Omental fat pad (tissue), 4 donors: ENCODE measurements at places on chromosomes 13 and 19. TPM values are rescaled to one million over a fixed set of nuclear protein-coding genes. Genes with fewer than 3 reads are reported as not detected.

DNA sequence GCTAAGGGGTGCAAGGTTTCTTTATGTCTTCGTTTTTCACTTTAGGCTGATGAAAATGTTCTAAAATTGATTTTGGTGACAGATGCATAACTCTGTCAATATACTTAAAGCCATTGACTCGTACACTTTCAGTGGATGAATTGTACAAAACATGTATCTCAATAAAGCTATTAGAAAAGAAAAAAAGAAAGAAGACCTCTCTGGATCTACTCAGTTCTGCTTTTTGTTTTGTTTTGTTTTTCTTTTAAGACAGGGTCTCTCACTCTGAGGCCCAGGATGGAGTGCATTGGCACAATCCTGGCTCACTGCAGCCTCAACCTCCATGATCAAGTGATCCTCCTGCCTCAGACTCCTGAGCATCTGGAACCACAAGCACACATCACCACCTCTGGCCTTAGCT, 3.5 kb downstream of the SIGLEC5 start:
- DNase-seq = no peak

DNA sequence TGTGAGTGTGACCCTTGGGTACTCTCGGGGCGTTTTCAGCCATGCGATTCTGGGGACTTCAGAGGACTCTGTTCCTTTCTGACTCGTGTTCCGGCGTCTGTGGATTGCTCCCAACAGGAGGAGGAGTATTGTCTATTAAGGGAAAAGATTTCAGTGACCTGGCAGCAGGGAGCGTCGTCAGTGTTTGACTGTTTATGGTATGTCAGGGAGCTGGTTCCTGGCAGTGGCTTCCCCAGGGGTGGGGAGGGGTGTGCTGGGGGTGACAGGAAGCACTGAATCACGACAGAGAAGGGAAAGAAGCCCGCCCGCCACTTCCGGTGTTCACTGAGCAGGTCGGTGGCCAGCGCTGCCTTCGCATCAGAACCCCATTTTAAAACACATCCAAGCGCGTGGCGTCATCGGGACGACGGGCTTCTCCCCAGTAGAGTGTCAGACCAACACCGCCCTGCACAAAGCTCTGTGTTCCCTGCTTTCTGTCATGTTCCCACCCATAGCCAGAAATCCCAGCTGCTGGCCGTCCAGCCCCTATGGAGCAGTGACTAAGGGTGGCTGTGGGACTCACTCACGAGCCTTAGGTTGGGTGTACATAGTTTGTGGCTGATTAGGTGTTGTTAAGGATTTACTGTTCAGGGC, 33.8 kb downstream of the COL4A2 start:
- DNase-seq = peak; percentile 50

Gene MCF2L
- 12.8 TPM for total RNA-seq

Gene ZIK1
- total RNA-seq = 3.5 TPM

Gene SDHAF1
- total RNA-seq = 19.0 TPM

Gene FGF9
- total RNA-seq = 5.3 TPM

DNA sequence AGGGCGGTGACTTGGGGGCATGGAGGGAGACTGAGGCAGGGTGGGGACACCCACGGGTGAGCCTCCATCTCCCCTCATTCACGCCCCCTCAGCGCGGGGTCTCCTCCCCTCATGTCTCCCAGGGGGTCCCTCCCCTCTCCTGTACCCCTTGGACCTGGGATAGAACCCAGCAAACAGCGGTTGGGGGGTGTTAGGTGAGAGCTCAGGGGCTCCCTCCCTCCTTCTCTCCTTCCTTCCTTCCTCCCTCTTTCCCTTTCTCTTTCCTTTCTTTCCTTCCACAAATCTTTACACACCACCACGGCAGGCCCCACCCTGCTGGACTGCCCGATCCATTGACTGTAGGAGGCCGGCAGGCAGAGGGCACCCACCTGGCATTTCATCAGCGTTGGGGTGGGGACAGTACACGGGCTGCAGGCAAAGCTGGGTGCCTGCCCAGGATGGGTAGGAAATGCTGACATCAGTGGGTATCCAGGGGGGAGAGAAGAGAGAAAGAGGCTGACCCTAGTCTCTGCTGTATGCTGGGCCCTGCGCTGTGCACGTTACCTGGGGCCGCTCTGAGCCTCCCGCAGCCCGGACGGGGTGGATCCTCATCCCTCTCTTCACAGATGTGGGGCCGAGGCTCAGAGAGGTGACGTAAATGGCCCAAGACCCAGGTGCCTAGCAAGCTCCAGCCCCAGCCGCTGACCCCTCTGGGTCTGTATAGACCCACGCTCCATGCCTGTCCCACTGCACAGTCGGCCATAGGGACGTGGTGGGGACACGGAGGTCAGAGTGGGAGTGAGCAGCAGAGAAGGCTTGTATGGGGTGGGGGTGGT, 3.5 kb downstream of the SSC5D start:
- no peak for DNase-seq

Gene LRRC25
- total RNA-seq = 22.9 TPM

DNA sequence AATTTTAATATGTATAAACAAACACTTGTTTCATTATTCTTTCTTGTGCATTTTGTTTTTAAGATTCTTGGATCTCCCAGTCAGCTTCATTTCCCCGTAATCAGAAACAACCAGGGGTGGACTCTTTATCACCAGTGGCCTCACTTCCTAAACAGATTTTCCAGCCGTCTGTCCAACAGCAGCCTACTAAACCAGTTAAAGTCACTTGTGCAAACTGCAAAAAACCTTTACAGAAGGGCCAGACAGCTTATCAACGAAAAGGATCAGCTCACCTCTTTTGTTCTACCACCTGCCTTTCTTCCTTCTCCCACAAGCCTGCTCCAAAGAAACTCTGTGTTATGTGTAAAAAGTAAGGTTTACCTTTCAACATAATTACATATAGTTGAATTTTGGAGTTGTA, 44.3 kb downstream of the ZMYM2 start:
- DNase-seq = no peak

DNA sequence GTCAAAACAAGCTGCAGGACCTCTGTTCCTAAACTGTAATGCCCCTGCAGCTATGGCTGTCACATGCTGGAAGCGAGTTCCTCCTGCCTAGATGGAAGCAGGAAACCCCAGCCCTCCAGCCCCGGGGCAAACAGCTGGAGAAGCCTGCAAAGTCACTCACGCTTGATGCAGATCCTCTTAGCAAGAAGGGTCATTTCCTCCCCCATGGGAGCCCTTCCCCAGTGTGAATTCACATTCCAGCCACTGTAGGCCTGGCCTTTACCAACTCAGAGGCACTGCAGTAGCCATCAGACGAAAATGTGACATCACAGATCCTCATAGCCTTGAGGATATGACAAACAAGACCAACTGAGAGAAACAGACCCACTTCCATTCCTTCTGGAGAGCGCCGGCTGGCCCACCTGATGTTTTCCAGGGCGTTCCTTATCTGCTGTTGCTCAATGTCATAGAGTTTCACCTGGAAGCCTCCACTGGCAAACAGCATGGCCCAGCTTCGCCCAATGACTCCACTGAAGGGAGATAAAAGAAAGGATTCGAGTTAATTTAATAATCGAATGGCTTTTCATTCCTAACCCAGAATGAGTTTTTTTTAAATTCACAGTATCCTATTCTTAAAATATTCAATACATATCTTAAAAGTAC, 13.5 kb downstream of the CRYL1 start:
- no peak for DNase-seq

- peak; percentile 37 for DNase-seq
Observed at GRCh38 chr13:113393563-113394338, 29.8 kb upstream of the GRTP1 start.

Gene KLK13
- not detected for total RNA-seq

Gene PRX
- 5.7 TPM for total RNA-seq

- DNase-seq = no peak
Observed at GRCh38 chr13:76331943-76332712, 554.1 kb downstream of the KCTD12 start.

- DNase-seq = no peak
Observed at GRCh38 chr19:23145617-23146415, 29.0 kb downstream of the ZNF730 start.

Gene ZNF71
- total RNA-seq = 11.2 TPM

Gene OR7A5
- total RNA-seq = not detected

Gene FPR1
- 77.5 TPM for total RNA-seq

- no peak for DNase-seq
Observed at GRCh38 chr13:40170982-40171381, 495.5 kb downstream of the FOXO1 start.

GRCh38 chr13:71290963-71291841, 575.8 kb downstream of the DACH1 start:
- no peak for DNase-seq

- DNase-seq = no peak
Observed at GRCh38 chr19:47405197-47405550, 14.2 kb downstream of the MEIS3 start.

- DNase-seq = no peak
Observed at GRCh38 chr19:45446295-45446694, 21.5 kb upstream of the FOSB start.

Gene ADGRE2
- 1.9 TPM for total RNA-seq

- no peak for DNase-seq
Observed at GRCh38 chr19:29645911-29646310, 19.4 kb upstream of the PLEKHF1 start.
